ENCODE measurements at places on chromosomes 7 and 10. TPM values are rescaled to one million over a fixed set of nuclear protein-coding genes. Genes with fewer than 3 reads are reported as not detected.

- no peaks in the 10 kb centered on the region for H3K27me3 ChIP-seq
- no peak for DNase-seq
- H3K27ac ChIP-seq: no peak overlapping the region
- H3K4me3 ChIP-seq: no peak overlapping the region
- no peaks in the 10 kb centered on the region for H3K36me3 ChIP-seq
- peaks cover 8% of the 10 kb centered on the region for H3K4me1 ChIP-seq
Measured at GRCh38 chr10:5509691-5510090, 10.3 kb upstream of the CALML5 start.

- peak overlapping the region; percentile 99 for H3K27ac ChIP-seq
- H3K27me3 ChIP-seq: no peaks in the 10 kb centered on the region
- DNase-seq: peak; percentile 98
- no peaks in the 10 kb centered on the region for H3K36me3 ChIP-seq
- H3K4me3 ChIP-seq: peak overlapping the region; percentile 74
Measured at GRCh38 chr7:140696024-140696679, 356 bp upstream of the NDUFB2 start.

The SOSTDC1 gene
- total RNA-seq: 13.4 TPM

DNA sequence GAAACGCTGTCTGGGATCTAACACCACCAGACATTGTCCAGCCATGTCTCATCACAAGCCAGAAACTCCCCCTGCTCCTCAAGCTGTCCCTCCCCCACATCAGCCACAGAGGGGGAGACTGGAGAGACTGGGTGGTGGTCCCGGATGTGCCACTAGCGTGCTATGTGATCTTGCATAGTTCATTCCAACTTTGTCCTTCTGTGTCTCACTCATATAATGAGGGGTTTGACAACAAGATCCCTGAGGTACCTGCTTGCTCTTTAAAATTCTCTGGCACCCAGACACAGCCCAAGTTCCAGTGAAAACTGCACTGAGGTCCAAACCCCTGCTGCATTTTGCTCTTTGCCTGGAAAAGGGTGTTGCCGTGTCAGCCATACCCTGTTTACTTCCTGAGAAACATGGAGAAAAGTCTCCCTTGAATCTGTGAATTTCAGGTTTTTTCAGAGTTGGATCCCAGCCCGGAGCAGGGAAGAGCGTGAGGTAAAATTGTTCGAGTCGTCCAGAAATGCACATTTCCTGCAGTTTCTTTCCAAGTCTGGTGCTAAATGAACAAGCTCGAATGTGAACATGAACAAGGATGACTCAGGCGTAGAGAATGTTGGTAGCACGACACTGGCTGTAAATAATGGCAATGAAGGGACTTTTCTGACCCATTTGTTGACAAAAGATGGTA is 156.6 kb downstream of the CCDC3 start:
- peak overlapping the region; percentile 53 for H3K27ac ChIP-seq
- H3K4me3 ChIP-seq: no peak overlapping the region
- H3K36me3 ChIP-seq: no peaks in the 10 kb centered on the region
- H3K4me1 ChIP-seq: no peaks in the 10 kb centered on the region

DNA sequence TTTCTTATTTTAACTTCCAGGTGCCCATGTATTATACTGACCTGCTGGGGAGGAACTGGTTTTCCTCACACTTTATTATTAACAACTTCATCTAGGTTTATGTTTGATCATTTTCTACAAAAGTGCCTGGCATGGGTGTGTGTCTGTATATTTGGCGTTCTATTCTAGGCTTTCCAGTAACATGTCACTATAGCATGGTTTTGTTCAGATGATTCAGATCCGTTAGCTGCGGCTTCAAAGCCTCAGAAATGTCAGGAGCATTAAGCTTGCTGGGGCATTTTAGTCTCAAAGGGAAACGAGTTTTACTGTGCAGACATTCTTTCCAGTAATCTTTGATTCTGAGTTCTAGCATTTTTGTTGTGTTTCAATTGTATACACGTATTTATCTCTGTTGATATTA is 2.3 kb downstream of the INPP5A start:
- no peak for DNase-seq
- H3K4me1 ChIP-seq: peaks cover 16% of the 10 kb centered on the region
- no peaks in the 10 kb centered on the region for H3K36me3 ChIP-seq
- H3K27ac ChIP-seq: no peak overlapping the region
- H3K27me3 ChIP-seq: no peaks in the 10 kb centered on the region

- no peaks in the 10 kb centered on the region for H3K36me3 ChIP-seq
- peak; percentile 44 for DNase-seq
- H3K27ac ChIP-seq: no peak overlapping the region
- H3K27me3 ChIP-seq: peaks cover 67% of the 10 kb centered on the region
Measured at GRCh38 chr7:122300211-122300932, 4.2 kb downstream of the FEZF1 start.

DNA sequence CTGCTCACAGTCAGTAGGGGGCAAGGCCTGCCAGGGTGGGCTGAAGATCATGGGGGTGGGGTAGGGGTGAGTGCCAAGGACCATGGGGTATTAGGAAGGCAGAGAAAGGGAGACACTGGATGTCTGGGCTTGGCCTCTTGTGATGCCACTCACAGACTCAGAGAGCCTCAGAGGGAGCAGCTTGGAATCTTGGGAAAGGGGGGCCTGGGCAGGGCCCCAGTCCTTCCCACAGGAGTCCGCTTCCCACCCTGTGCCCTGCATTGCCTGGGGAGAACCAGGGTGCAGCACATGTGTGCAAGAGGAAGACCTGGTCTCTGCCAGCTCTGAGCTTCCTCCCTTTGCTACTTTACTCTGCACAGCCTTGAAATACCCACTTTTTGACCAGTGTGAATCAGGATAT is 4.3 kb downstream of the ADCY1 start:
- H3K36me3 ChIP-seq: no peaks in the 10 kb centered on the region
- DNase-seq: no peak
- H3K4me1 ChIP-seq: peaks cover 16% of the 10 kb centered on the region
- H3K4me3 ChIP-seq: no peak overlapping the region
- H3K27me3 ChIP-seq: peaks cover 3% of the 10 kb centered on the region

- DNase-seq: no peak
- no peaks in the 10 kb centered on the region for H3K36me3 ChIP-seq
- H3K27ac ChIP-seq: no peak overlapping the region
- no peaks in the 10 kb centered on the region for H3K27me3 ChIP-seq
- peaks cover 11% of the 10 kb centered on the region for H3K4me1 ChIP-seq
Measured at GRCh38 chr10:78433076-78433595, 399.5 kb downstream of the RPS24 start.
